ENCODE measurements at places on chromosomes 13 and 19.

GRCh38 chr19:3538965-3539755, at the start of gene TEKTIP1:
TEKTIP1 (plus strand) TSS chr19:3539174; CDS start chr19:3539178, 4 bp downstream.
- no peak for DNase-seq

DNA sequence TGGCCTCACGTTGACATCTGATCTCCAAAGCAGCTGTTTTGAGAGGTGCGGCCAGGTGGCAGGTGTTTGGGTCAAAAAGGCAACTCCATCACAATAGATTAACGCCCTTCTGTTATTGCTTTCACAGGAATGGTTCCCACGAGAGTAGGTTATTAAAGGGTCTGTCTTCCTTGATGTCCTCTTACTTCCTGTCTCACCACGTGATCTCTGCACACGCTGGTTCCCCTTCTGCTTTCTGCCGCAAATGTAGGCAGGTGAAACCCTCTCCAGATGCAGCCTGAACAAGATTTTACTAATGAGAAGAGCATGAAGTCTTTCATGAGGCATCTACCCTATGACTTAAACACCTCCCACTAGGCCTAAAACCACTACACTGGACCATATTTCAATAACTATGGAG, 22.8 kb upstream of the ZNF564 start:
- DNase-seq, result no peak

DNA sequence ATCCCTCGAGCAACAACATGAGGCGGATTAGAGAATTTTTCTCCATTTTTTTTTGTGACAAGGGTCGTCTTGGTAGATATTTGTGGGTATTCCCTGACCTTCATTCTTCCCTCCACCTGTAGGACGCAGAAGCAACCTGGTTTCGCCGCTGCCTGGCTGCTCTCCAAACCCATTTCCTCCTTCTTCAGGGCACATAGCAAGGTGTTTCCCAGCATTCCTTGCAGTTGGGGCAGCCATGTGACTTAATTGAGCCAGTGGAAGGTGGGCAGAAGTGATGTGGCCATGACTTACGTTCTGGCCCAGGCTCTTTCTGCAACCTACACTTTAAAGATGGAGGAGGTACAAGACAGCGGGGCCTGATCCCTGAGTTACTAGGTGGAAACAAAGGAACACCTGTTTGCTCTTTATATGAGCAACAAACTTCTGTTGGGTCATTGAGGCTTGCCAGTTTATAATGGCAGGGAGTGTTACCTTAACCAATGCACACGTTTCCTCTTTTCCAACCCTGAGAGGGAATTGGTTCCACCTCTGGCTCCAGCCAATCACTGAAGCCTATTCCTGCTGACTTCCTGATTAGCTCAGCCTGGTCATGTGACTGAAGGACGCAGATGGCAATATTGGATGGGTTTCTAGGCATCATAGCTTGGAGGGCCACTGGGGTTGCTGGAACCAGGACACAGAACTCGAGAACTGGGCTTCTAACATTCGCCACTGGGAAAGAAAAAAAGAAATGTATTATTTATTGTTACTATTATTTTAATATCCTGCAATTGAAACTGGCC, 30.8 kb upstream of the ZNRF4 start:
- no peak for DNase-seq

GRCh38 chr13:113769106-113769505, 10.1 kb downstream of the TMEM255B start:
- DNase-seq, result no peak

DNA sequence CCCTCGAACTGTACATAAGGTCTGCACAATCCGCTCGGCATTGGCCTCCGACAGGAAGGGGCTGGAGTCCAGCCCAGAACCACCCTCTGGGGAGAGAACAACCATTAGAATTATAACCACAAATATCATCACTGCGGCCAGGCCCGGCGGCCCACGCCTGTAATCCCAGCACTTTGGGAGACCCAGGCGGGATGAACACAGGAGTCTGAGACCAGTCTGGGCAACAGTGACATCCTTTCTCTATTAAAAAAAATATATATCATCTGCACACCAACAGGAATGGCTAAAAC, 11.4 kb downstream of the COQ8B start:
- DNase-seq, result no peak

DNA sequence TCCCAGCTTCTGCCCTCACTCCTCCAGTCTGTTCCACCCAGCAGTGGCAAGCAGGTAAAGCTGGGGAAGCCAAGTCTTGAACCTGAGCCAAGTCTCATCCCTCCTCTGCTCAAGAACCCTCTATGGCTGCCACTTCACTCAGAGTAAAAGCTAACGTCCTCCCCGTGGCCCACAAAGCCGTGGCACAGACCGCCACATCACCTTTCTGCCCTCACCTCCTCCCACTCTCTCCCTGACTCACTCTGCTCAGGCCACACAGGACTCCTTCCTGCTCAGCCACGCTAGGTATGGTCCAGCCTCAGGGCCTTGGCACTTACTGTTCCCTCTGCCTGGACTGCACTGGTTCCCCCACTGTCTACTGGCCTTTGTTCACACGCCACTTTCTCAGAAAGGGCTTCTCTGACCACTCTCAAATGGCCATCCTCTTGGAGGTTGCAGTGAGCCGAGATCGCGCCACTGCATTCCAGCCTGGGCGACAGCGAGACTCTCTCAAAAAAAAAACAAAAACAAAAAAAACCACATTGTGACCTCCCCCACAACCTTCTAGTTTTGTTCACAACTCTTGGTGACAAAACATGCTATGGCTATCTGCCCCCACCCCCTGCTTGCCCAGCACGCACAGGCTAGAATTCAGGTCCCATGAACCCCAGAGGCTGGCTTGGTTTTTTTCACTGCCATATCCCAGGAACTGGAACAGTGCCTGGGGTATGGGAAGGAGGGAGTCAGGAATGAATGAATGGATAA, 15.8 kb downstream of the NDUFB7 start:
- DNase-seq, result no peak

- DNase-seq, result no peak
These were observed 2.1 kb downstream of the ACTN4 start for GRCh38 chr19:38649305-38650171.

DNA sequence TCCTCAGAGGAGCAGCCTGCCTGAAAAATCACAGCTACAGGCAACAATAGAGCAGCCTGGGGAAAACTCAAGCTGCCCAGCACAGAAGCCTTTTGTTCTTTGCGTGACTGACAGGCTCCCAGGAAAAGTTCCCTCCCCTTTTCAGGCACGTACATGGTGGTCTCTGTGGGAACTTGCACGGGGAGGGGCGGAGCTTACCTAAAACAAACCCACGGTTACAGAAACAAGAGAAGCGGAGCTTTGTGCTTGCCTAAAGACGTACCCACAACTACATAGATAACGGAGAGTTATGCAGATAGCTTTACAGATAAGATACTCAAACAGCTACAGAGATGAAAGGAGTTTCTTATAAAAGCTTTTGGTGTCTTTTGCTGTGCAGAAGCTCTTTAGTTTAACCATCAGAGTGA, 11.4 kb downstream of the ETFB start:
- DNase-seq, result no peak

DNA sequence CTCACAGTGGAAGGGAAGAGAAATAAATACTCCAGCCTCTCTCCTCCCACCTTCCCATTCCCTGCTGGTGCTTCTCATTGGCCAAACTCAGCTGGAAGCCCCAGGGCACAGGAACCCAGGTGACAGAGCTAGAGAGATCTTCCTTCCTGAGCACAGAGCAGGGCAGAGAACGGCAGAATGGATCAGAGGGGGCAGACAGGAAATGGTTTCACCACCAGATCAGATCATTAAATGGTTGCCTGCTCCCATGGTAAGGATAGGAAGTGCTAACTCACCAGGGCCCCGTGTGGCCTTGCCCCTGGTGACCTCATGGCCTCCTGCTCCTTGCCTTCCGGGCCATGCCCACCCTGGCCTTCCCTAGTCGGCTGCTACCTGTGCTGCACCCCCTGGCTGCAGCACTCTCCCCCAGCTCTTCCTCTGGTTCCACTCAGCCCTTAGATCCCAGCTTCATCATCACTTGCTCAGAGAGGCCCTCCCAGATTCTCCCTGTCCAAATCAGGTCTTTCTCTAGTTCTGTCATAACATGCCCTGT, 108.7 kb downstream of the DPF1 start:
- no peak for DNase-seq

All from stimulated activated CD8-positive, alpha-beta memory T cell treated with anti-CD3 and anti-CD28 coated beads, Interleukin-15, amount 100 ng/mL, for 4 hours (primary cell).